ENCODE measurements at places on chromosomes 2 and 18.

DNA sequence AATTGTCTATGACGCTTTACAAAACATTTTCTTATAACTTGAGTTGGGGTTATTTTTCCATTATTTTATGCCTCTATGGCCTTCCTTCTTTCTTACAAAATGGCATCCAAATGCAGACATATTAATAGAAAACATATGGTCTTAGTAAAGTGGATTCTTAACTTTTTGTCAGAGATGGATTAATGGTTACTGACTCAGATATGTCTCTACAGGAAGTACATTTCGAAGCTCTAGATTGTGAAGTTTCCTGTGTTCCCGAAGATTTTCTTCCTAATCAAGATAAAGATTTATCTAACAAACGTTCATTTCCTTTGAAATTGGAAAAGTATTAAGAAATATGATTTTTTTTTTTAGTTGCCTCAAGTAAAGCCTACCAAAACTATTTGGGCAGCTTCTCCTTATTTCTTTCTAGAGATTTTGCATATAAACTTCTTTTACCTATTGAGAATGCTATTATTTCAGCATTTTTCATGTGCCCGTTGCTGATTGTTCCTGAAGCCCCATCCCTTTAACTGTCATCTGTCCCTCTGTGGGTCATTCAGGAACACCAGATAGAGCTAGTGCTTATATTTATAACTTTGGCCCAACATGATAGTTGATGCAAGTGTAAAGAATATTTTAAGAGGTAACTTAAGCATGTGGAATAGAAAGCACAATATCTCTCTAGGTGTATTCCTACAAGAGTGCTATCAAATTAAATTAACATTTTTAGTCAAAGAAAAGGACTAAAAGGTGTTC lies 498.0 kb downstream of the CCDC85A start:
- DNase-seq, result no peak

DNA sequence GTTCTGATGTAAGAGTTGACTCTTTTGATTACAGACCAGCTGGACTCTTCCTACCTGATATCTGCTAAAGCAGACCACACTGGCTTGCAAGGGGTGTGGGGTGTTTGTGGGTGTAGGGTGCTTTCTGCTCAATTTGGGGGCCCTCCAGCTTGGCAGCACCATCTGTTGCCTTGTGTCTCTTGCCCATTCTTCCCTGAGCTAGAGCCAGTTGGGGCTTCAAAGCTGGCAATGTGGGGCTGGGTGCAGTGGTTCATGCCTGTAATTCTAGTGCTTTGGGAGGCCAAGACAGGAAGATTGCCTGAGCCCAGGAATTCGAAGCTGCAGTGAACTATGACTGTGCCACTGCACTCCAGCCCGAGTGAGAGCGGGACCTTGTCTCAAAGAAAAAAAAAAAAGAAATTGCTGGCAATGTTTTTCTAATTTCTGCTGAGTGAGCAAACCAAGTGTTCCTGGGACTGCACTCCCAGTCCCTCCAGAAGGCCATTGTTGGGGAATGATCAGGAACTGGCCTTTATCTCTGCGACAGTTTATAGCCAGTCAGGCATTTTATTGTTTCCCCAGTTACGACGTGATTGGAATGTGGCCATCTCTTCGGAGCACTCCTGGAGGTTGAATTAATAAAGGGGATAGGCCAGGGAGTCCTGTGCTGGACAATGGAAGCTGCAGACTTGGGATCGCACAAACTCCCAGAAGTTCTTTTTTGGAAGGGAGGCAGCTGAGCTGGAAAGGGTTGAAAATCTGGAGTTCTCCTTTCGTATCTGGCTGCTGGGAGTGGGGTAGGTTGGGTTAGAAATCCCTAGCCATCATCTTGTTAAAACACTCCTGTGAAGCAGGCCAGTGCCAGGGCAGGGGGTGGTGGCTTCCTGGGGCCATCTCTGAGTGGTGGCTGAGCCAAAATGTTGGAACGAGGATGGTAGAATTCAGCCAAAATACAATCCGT lies 57.2 kb downstream of the LIPG start:
- DNase-seq, result no peak

DNA sequence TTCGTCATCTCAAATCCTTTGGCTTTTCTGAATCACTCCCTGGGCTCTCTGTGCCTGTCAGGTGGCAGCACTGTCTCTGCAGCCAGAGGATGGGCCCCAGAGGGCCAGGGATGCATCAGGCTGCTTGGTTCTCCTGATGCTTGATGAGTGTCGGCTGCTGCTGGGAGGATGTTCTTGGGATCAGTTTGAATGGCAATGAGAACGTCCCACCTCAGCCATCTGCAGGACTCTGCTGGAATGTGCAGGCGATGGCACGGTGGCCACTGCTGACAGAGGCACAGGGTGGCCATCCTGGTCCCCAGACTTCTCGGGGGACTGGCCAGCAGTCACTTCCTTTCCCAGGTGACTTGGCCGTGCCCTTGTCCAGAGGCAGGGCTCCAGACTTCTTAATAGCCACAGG lies 146.0 kb downstream of the FAM210A start:
- DNase-seq, result no peak

- DNase-seq, result no peak
Observed at GRCh38 chr2:45770811-45771210, 119.3 kb downstream of the PRKCE start.

GRCh38 chr18:39058386-39059000 lies 1492.9 kb upstream of the CELF4 start:
- no peak for DNase-seq

All from ovary (tissue), 10 donors.